Fibroblast of skin of abdomen (primary cell): ENCODE measurements at places on chromosomes 16 and 17.
A peak's percentile ranks its signal among the peaks of the same experiment; 100 is the strongest.

- DNase-seq = peak; percentile 46
Measured at GRCh38 chr16:14303182-14303618, 232.1 kb downstream of the MRTFB start.

DNA sequence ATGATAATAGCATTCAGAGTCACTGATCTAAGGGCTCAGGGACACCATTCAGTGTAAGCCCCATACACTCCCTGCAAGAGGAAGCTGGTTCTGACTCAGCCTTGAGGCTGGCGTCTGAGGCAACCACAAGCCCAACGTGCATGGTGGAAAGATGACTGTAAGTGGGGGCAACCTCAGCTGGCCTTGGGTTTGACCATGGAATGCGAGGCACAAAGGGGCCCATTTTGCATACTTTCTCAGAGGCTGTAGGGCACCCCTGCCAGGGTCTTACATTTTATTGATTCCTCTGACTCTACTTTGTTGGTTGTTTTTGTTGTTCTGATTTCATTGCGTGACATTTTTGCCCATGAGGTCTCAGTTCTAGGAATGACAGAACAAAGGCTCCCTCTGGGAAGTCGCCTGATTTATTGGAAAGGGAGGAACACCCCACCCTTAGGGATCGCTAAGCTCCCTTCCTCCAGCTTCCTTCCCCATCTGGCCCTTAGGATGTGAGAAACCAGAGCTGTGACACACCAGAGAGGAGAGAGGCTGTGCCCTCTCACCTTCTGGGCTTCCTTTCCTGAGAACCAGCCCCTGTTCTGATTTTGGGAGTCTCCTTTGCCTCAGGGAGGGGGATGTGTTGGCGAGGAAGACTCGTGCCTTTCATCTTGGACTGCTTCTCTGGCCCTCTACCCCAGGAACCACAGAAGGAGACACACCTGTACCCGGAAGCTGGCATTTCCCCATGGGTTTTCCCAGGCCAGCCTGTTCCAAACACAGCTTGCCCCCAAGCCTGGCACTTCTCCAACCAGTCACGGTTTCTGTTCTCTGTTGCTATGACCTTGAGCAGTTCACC, 5.6 kb upstream of the CIITA start:
- peak; percentile 93 for DNase-seq

DNA sequence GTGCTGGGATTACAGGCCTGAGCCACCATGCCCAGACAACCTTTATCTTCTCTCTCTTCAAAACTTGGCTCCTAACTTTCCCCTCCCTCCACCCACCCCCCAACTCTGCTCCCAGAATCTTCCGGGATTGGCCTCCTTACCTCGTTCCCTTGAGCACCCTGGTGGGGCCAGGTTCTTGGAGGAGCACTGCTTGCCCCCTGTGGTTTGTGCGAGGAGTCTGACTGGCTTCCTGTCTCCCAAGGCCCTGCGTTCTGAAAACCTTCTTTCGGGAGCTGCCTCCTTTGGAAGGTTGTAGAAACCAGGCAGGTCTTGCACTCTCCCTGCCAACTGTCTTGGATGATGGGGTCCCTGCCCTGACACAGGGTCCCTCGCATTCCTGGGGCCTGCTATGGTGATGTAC, 19.8 kb downstream of the PLXDC1 start:
- DNase-seq = peak; percentile 56

GRCh38 chr16:84826558-84826941, 6.8 kb downstream of the CRISPLD2 start:
- DNase-seq = peak; percentile 51

- no peak for DNase-seq
Measured at GRCh38 chr17:69696650-69697049, 282.2 kb downstream of the MAP2K6 start.

- DNase-seq = no peak
Measured at GRCh38 chr16:57800200-57801097, 1.8 kb downstream of the KIFC3 start.

GRCh38 chr17:16512011-16512410, 20.0 kb upstream of the LRRC75A start:
- DNase-seq = no peak

GRCh38 chr17:10059684-10060211, 138.7 kb downstream of the GAS7 start:
- peak; percentile 29 for DNase-seq

DNA sequence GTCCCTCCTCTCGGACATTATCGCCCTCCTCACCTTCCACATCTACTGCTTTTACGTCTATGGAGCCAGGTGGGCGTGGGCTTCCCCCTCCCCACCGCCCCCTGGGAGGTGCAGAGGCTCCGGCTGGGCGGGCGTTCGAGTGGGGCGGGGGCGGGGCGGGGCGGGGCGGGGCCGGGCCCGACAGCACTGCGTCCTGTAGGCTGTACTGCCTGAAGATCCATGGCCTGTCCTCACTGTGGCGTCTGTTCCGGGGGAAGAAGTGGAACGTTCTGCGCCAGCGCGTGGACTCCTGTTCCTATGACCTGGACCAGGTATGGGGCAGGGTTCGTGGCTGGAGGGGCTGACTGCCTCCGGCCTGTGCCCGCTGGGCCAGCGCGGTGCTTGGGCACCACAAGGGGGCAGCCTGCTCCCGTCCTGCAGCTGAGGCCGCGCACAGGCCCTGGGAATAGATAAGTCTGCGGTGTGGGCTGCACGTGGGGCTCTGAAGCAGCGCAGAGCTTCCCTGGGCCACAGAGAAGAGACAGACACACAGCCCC, 9.2 kb downstream of the PIGQ start:
- peak; percentile 67 for DNase-seq
